ENCODE measurements at places on chromosomes 5 and 9.
A peak's percentile ranks its signal among the peaks of the same experiment; 100 is the strongest.

- no peak for DNase-seq
These were observed 70.2 kb downstream of the ANKRD33B start for GRCh38 chr5:10634050-10634449.

DNA sequence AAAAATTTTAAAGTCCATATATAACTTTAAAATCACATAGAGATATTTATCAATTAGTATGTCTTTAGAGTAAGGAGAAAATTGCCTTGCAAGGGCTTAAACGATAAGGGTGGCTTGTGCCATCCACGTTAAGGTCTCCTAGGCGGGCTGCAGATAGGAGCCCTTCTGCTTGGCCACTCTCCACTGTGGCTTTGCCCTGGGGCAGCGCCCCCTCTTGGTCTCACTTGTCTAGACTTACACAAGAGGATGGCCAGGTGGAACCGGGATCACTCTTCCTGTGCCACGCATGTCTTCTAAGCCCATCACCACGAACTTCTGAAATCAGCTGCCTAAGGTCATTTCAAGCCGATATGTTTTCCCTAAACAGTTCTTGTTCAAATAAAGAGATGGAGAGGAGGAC is 2.9 kb downstream of the FPGS start:
- no peak for DNase-seq

- DNase-seq: no peak
These were observed 177.2 kb upstream of the TBCA start for GRCh38 chr5:77953374-77953773.

DNA sequence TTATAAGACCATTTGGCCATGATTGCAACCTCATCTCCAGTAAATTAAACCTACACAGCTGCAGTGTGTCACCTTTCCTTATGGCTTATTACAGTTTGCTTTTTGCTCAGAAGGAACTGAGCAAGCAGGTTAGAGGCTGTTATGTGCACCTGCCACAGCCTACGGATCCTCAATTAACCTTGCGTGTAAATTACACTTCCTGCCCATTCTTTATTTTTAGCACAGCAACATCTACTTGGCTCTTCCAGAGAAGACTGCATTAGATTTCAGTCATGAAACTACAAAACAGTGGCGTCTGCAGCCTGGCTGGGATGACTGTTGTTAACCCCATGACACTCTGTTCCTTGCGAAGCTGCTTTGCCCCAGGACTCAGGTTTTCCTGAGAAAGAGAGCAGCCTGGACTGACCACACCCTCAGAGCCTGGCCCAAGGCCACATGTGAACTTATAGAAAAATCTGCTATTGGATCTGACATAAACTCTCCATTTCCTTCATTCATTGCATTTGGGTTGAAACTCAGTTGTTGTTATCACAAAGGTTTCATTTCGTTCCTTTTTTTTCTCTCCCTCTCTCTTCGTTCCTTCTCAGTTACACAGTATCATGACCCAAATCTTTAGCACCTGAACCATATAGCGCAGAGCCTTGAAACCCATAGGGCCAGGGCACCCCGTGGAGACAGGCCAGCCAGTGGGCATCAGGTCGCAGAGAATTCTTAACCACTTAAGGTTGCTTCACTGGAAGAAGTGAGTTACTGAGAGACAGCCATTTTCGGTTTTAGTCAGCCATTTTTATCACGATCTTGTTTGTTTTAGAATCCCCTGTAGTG is 138.6 kb downstream of the PALM2AKAP2 start:
- no peak for DNase-seq

DNA sequence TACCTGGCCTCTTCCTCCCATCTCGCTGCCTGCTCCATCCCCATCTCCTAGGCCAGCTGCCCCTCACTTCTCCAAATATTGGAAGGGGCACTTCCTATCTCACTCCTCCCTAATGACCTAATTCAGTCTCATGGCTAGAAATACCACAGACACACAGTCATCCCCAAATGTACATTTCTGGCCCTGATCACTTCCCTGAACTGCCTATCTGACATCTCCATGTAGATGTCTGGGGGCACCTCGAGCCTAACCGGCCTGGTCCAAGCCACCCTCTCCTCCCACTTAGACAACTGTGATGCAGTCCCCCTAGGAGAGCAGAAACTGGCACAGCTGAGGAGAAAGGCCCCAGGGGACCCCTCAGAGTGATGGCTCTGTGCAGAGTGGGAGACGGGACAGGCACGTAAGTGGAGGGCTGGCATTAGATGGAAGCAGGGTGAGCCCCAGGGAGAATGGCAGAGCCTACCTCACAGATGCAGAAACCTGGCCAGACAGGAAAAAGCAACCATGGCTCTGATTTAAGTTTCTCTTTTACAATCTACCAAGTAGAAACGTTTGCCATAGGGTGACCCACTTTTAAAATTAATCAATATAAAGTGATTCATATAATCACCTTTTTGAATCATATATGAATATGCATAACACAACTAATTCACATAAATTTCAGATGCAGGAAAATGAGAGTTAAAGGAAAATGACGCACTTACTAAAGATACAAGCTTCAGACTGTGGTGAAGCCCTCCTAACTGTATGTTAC is 22.1 kb downstream of the CAMSAP1 start:
- DNase-seq: no peak

DNA sequence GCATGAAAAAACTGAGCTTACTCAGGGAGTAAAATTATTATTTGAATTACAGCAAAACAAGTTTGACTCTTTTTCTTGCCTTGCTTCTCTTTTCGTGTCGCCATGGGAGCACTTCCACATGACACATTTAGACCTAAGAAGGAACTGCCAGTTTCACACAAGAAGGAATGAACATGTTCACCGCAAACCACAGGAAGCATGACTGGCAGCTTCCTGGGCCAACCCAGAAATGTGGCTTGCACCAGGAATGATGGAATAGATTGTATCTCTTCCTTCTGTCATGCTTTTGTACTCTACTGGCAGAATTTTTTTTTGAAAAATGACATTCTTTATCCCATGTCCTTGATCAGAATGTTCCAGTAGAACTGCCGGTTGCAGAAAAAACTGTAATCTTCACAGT is 32.9 kb upstream of the MAN2A1 start:
- no peak for DNase-seq

DNA sequence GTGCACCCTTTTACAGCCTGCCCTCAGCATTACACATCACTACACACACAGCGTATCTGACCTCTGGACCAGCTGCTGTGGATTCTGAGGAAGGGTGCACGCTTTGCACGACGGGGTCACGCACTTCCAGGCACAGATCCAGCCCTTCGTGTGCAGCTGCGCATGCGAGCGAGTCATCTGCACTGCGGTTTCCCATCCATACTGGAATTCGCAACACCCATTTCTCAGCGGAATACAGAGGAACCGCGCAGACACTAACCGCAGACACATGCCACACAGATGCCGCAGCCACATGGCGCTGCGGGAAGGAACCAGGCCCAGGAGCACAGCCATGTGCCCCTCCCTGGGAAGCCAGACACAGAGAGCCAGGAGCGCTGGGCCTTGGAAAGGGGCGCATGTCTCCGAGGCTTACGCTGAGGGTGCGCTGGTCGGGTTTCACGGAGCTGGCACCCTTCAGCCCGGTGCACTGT is 43.5 kb downstream of the PNPLA7 start:
- DNase-seq: no peak

DNA sequence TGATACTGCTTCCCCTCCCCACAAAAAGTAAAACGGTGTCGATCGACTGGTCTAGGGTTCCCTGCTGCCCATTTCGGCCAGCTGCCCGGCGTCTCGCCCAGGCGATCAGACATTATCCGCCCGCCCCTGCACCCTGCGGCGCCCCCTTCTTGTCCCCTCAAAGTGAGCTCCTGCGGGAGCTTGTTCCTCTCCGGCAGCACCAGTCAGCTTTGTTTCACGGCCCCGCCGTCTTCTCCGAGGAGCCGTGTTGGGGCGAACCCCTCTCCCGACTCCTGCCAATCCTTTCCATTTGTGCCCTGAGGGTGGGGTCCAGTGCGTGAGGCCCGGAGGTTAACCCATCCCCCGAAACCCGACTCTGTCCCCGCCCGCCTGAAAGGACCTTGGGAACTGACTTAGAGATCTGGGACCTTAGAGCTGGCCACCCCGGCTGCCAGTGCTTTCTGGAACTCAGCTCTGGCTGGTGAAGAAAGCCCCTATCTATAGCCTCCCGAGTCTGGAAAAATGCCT is 518 bp downstream of the UBE2B start:
- peak; percentile 85 for DNase-seq

- no peak for DNase-seq
These were observed 122.9 kb upstream of the TAF11L2 start for GRCh38 chr5:17374973-17375742.

DNA sequence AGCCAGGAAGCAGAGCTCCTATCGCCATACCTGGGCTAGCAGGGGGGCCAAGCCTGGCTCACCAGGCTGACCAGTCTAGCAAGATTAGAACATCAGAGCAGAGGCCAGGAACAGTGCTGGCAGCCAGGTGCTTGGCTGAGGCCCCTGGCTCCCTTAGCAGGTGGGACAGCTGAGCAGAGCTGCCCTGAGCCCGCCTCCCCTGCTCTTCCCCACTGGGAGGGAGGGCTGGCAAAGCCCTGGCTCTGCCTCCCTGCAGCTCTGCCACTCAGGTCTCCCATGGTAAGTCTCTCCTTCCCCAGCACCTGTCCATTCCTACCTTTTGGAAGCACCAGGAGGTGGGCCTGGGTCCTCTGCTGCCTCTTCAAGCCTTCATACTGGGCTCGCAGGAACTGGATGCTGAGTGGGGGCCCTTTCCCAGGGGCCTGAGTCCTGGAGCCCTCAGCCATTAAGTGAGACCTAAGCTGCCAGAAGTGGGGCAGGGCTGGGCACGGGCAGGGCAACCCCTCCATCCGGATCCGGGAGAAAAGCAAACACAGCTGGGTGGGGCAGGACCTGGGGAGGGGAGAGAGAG is 803 bp downstream of the C9orf152 start:
- DNase-seq: no peak

DNA sequence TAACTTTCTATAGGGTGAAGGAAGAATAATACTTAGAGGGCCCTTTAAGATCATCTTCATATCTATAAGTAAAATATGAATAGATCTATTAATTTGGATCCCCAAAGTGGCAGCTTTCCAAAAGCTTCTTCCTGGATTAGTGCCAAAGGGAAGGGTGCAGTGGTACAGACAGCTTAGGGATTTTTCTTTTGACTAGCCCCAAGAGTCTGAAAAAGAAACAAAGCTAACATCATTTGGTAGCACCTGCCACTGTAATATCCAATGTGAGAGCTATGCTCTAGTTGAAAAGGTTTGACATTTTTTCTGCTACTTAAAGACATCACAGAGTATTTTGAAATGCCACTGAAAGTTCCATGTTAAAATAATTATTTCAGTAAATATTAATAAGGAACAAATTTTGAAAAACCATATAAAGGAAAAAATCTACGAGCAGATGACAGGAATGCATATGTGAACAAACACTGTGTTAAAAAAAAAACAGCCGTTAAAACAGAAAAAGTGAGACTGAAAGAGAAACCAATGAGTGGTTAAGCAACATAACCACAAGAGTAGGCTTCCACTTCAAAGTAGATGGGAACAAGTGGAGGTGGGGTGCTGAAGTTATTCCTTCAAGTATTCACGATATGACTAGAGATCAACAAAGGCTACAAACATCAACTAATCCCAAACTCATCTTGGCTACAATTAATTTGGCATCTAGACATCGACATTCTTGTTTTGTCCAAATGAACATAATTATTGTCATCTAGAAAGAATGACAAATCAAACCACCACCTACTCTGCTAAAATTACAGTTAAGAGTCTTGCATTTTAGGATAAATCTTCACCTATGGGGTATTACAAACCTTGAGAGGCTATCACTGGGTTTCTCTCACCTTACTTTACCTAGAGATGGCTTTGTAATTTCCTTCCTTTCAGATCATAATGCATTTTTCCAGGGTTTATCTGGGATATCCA is 137.5 kb downstream of the CPLANE1 start:
- DNase-seq: no peak

GRCh38 chr5:75656311-75657003 is 45.2 kb downstream of the ANKDD1B start:
- DNase-seq: no peak
